ENCODE measurements at places on chromosomes 1 and 21.

DNA sequence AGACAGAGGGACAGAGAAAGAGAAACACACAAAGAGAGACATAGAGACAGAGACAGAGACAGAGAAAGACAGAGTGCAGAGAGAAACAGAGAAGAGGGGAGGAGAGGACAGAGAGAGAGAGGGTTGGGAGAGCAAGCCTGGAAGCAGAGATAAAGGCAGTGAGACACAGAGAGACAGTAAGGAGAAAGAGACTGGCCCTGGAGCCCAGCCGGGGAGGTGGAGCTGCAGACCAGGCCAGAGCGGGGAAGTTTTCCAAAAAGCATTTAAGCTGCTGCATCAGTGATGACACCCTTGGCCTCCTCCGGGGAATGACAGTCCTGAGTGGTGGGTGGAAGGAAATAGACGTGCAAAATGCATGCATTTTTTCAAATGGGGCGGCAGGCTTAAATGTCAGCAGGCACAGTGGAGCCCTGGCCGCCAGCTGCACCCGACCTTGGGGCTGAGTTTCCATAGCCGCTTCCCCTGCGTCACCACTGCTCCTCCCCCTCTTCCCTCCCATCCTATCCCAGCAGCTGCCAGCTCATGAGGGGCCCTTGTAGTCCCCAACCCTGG lies 95.4 kb upstream of the KLHDC7A start:
- peak; percentile 7 for DNase-seq

GRCh38 chr1:69409731-69410456 lies 157.8 kb upstream of the LRRC7 start:
- DNase-seq = no peak

DNA sequence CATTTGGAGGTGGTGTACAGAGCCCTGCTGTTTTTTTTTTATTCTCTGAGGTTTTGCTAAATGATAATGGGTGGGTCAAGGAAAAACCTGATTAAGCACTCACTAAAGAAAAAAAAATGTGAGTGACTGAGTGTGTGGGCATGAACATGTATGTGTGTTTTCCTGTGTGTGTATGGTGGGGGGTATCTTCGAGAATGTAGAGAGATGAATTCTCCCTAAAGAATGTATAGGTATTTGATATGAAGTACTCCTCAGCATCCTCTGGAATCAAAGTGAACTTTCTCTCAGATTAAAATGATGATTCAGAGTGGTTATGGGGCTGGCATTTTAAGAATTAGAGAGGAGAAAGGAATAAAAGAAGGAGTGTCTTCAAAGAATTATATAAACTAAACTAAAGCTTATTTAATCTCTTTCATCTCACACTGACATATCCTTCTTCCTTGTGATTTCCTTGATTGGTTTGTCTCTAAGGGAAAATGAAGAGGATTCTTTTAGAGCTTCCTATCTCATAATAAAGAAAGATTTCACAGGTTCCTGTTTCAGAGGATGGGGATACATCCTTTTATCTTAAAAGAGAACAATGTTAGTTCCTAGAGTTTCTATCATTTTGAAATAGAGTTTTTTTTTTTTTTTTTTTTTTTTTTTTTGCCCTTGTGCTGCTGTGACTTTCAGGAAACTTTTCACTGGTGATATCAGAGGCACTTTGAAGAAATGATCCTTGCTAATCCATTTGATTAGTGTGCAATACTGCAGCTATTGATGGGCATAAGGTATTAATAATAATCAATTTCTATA lies 23.9 kb downstream of the S1PR1 start:
- peak; percentile 12 for DNase-seq

GRCh38 chr1:222257027-222257426 lies 290.9 kb downstream of the HHIPL2 start:
- no peak for DNase-seq

DNA sequence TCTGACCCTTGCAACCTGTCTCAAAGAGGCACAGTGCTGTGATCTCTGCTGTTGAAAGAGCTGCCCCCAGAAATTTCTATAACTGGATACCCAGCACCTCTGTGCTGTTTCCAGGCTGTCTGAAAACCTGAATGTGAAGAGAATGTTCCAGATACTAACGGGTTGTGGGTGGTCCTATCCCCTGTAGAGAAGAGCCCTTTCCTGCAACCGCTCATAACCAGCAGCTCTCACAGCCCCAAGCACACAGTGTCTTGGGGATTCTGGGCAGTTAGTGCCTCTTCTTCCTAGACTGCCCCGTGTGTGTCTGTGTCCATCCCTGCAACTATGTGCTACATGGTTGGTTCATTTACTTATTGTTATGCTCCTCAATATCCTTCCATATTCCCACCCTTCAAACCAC lies 104.5 kb downstream of the SUSD4 start:
- no peak for DNase-seq

DNA sequence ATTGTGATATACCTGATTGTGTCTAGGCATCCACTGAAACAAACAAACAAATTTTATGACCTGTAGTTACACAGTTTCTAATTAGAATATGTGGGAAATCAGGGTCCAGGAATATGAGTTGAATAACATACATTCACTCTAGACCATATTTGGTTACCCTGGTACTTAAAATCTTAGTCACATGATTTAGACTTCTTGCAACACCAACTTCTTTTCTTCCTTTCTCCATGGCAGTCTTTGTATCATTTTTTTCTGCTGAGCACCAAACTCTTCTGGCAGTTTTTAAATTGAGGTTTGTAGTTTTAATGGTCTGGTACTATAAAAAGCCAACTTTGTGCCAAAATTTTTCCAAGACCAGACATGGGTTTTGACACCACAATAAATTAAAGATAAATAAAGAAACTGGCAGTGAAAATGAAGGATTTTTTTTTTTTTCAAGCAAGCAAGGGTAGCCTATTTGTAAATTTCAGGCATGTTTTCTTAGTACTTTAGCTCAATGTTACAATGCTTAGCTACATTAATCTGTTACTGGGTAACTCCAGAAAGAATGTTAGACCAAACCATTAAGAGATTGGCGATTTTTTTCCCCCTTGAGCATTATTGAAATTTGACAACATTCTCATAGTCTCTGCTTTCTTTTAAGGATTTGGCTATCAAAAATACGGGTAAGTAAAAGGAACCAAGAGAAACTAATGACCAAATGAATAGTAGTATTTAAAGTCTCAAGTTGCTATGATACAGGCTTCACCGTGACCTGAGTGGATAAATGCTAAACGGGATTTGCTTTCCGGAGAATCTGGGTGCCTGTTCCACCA lies 108.5 kb downstream of the NFIA start:
- no peak for DNase-seq

DNA sequence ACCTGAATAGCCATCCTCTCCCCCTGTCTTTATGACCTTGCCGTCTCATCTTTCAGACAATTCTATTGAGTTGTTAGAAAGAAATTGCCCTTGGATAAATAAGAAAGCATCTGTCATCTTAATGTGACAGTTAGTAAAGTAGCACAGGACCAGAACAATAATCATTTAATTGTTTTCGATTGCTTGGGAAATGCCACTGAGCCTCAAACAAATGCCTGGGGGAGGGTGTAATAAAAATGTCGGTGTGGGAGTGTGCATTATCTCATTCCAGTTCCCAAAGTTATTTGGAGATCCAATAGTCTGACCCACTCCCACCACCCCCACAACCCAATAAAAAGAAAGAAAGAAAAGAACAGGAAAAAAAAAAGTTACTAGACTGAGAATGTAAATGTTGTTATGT lies 509.3 kb upstream of the LRRC7 start:
- DNase-seq = no peak

DNA sequence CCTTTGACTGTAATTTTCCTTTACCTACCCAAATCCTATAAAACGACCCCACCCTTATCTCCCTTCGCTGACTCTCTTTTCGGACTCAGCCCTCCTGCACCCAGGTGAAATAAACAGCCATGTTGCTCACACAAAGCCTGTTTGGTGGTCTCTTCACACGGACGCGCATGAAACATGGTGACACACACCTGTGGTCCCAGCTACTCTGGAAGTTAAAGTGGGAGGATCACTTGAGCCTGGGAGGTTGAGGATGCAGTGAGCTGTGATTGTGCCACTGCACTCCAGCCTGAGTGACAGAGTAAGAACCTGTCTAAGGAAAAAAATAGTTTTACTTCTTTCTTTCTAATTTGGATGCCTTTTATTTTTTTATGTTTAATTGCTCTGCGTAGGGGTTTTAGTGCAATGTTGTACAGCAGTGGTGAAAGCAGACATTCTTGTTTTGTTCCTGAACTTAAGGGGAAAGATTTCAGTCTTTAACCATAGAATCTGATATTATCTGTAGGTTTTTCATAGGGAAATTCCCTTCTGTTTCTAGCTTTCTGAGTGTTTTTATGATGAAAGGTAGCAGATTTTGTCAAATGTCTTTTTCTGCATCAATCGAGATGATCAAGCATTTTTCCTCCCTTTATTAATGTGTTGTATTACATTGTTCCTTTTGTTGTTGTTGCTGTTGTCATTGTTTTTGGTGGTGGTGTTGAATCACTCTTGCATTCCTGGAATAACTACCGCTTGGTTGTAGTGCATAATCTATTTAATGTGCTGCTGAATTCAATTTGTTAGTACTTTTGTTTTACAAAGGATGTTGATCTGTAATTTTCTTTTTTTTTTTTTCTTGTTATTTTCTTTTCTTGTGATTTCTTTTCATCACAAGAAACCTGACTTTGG lies 497.4 kb downstream of the DISC1 start:
- no peak for DNase-seq

- DNase-seq = no peak
Measured at GRCh38 chr1:207948536-207949250, 37.8 kb upstream of the CD34 start.

DNA sequence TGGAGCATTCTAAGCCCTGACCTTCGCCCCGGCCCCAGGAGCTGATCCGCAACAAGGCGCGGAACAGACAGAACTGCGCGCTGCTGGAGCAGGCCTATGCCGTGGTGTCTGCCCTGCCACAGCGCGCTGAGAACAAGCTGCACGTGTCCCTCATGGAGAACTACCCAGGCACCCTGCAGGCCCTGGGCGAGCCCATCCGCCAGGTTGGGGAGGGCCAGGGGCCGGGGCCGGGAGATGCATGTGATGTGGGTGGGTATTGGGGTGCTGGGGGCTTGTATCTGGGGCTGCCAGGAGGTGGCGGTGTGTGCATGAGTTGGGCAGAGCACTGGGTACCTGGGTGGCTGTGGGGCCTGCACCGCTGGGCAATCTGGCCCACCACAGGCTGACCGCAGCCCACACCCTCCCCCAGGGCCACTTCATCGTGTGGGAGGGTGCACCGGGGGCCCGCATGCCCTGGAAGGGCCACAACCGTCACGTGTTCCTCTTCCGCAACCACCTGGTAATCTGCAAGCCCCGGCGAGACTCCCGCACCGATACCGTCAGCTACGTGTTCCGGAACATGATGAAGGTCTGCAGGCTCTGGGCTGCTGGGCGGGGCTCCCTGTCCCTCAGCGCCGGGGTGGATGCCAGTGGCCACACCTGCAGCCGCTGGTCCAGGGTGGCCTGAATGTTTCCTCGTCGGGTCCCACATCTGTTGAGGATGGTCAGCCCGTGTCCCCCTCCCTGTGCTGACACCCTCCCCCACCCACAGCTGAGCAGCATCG lies 65.8 kb downstream of the TRIM11 start:
- DNase-seq = peak; percentile 7

DNA sequence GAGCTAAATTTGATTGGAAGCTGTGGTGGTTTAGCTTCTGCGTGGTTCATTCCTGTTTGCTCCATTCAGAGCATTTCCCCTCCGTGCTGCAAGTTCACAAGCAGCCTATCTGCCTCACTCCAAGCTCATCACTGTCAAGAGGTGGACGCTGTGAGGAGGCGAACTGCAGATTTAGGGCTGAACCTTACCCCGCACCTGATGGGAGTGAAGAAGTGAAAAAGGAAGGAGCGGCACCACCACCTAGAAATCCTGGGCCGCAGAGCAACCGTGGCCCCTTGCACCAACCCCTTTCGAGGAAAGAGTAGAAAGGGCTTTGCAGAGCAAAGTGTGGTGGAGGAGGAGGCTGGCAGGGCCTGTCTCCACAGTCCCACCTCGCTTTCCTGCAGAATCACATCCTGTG lies 117.4 kb downstream of the IER5 start:
- no peak for DNase-seq

GRCh38 chr1:112239683-112240330 lies 156.2 kb upstream of the CTTNBP2NL start:
- no peak for DNase-seq

GRCh38 chr1:235625340-235625739 lies 24.2 kb downstream of the GNG4 start:
- no peak for DNase-seq

DNA sequence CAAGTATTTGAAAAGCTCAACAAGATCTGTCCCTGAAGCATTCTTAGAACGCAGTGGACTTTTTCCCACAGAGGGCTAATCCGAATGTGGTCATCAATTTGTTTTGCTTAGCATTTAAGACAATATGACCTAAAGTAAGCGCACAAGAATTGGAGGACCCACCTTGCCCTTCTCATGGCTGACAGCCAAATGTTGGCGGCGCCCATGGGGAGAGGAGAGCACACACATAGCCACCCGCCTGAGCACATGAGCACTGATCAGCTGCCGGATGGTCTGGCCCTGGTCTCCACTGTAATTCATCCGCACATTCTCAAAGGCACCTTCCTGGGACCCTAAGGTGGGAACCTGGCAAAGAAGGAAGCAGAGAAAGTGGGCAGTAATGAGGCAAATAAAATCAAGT lies 52.4 kb downstream of the UBR4 start:
- no peak for DNase-seq

DNA sequence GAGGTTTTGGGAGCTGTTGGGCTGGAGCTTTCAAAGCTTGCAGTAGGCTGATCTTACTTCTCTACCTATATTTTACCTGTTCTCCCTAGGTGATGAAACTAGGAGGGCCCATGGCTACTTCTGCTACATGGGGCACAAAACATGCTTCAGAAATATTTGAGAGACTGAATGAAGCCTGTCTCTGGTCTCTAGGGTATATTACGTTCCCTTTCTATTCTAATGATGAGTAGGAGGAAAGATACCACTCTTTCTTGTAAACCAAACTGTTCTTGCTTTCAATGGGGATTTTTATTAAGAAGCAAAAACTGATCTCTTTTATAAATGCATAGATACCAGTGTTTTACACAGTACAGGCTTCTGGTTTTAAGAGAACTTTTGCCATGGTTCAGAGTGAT lies 103.1 kb downstream of the GALNT2 start:
- no peak for DNase-seq
